ENCODE measurements at places on chromosomes 11 and 22.

DNA sequence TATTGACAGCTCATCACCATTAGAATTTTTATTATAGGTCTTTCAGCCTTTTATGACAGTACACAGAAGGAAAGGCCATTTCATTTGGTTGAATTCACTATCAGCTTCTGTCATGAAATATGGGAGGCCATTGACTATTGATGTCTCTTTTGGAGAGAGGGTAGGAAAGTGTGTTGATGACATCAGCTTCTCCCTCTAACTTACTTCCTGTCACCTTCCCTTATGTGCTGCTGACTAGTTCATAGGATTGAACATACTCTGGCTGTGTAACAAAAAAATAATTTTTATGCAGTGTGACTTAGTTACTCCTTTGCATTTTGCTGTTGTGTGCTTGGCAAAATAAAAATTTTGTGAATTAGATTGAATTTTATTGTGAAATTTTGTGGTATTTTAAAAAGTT is 769.2 kb downstream of the METTL15 start:
- no peak for DNase-seq

GRCh38 chr11:119691701-119692539 is 37.1 kb downstream of the NECTIN1 start:
- DNase-seq: no peak

DNA sequence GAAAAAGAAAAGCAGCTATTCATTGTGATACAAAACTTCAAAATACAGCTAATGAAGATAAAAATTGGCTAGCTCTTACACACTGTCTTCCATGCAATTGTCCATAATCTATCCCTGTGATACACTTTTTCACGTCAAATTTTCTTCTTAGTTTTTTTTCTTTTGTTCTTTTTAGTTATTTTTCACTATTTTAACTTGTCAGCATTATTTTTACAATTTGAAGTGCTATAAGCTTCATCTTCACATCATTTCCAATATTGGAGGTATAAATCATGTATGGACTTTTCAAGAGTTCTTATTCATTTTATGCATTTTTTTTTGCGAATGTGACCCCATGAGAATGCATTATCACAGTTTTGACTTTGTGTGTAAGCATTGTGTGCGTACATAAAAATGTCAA is 4.1 kb downstream of the OR5B17 start:
- DNase-seq: no peak

GRCh38 chr11:11313426-11313825 is 39.6 kb downstream of the CSNK2A3 start:
- no peak for DNase-seq

- DNase-seq: no peak
Observed at GRCh38 chr11:75481223-75481921, 44.4 kb downstream of the GDPD5 start.

DNA sequence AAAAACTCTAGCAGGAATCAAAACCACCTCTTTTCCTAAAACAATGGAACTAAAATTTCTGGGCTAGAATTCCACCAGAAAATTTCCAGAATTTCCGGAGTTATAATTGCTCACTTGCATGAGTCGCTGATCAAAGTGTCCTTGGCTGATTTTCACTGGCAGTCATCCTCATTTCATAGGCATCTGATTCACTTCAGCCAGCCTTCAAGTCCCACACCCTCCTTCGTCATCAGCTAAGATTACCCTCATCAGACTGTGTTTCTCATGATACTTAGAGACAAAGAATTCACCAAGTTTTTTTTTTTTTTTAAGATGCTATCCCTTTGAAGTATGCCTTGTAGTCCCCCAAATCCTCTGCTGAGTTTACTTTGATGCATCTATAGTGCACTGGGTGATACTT is 71.5 kb upstream of the RAB38 start:
- no peak for DNase-seq

GRCh38 chr11:116499396-116500003 is 273.3 kb downstream of the BUD13 start:
- DNase-seq: peak; percentile 35

DNA sequence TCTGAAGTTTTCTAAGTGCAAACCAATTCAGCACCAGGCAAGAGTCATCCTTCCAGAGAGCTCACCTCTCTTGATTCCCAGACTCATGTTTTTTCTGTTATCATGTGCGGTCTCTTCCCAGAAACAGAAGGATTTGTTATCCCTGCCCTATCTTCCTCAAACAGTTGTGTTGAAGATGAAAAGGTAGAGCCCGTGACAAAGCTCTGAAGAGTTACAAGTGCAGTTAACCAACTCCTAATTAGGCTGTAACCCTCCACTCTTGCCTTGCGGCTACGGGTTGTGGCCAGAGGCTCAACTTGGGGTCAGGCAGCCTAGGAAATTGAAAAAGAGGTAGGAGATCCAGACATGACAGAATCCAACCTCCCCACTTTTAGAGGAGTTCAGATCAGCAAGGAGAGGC is 76.2 kb upstream of the CADM1 start:
- no peak for DNase-seq

DNA sequence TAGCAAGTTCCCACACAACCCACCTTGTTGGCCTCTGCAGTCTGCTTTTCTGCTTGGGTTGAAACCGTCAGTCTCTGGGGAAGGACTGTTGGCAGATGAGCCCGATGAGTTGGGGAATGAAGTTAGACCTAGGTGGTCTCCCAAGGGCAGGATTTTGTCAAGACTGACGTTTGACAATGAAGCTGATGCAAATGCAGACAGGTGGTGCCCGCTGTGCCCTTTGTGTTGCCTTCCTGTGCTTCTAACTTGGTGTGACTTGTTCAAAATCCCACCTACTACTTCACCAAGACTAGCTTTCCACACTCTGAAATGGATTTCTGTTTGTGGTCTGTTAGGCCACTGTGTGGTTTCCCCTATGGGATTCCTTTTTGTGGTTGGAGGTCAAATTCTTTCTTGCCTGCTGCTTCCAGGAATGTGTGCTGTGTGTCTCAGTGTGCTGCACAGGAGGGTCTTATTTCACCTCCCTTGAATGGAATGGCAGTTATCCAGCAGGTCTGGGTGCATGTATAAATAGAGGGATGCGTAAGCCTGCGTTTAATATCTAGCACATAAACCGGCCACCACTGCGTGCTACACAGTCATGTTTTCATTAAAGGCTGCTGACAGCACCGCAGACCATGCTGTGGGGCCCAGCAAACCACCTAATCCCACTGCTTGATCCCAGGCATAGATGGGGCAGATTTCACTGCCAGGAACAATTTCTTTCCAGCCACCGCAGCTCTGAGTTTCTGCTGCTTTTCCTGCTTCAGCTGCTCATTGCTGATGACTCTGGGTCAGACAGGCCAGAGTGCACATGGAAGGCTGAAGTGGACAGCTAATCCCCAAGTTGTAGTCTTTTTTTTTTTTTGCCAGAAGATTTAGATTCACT is 44.8 kb downstream of the ADAMTS8 start:
- DNase-seq: no peak

DNA sequence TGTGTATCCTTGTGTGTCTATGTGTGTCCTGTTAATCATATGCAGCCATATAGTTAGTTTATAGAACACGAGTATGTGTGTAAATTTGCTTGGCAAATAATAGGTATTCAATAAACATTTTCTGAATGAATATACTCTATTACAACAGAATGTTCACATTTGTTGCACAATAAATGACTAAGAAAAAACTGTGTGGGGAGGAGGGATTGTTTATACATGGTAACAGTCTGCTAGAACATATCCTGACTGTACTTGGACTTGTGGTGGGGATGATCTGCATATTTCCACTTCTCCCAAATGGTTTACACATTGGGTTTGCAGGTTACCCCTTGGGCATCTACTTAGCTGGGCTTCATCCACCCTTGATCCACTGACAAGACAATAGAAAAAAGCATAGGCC is 194.6 kb downstream of the INSC start:
- DNase-seq: no peak

DNA sequence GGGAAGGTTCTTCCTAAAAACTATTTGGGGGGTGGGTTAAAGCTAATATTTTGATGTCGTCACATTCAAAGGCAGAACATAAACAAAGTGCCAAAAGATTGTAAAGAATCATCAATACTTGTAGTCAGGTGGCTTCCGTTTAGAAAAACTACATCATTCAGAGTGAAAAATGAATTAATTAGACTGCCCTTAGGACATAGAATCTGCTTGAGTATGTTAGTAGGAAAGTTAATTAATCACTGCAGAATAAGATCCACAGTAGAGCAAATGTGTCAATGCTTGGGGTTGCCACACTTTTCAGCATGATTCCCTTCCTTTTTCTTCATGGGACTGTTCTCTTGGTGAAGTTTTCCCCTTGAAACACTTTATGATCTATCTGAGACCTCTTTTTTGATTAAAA is 166.8 kb upstream of the MTNR1B start:
- no peak for DNase-seq

- peak; percentile 50 for DNase-seq
Observed at GRCh38 chr22:29306175-29306834, at the start of gene GAS2L1. TSS of gene GAS2L1 (plus strand) at chr22:29306650. CDS start at chr22:29308106, 1,456 bp downstream.

DNA sequence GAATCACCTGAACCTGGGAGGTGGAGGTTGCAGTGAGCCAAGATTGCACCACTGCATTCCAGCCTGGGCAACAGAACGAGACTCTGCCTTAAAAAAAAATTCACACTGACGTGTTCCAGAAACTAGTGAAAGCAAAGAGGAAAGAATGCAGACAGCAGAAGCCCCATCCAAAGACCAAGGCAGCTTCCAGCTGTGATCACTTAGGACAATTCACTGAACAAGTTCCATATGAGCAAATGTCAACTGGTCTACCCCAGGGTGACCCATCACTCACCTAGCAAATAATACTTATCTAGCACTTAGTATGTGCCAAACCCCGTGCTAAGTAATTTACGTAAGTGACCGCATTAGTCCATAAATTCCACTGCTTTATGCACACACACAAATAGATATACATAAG is 138.9 kb downstream of the LARGE1 start:
- DNase-seq: no peak

DNA sequence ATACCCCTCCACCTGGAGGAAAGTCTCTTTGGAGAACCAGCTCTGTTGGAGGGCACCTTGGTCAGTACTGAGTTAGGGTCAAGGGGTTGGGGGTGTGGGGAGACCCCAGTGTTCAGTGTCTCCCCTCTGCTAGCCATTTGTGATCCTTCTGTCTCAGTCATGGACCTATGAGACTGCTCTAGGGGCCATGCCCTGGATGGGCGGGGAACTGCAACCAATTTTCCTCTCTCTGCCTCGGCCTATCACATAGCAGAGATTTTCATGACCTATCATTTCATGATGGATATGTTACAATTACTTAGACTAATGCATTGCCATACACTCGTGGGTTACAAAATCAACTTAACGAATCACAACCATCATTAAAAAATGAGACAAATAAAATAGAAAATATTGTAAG is 7.4 kb downstream of the OTOG start:
- no peak for DNase-seq

GRCh38 chr11:11075515-11076171 is 217.8 kb upstream of the ZBED5 start:
- DNase-seq: no peak

GRCh38 chr11:127393460-127393997 is 393.0 kb upstream of the KIRREL3 start:
- DNase-seq: no peak

DNA sequence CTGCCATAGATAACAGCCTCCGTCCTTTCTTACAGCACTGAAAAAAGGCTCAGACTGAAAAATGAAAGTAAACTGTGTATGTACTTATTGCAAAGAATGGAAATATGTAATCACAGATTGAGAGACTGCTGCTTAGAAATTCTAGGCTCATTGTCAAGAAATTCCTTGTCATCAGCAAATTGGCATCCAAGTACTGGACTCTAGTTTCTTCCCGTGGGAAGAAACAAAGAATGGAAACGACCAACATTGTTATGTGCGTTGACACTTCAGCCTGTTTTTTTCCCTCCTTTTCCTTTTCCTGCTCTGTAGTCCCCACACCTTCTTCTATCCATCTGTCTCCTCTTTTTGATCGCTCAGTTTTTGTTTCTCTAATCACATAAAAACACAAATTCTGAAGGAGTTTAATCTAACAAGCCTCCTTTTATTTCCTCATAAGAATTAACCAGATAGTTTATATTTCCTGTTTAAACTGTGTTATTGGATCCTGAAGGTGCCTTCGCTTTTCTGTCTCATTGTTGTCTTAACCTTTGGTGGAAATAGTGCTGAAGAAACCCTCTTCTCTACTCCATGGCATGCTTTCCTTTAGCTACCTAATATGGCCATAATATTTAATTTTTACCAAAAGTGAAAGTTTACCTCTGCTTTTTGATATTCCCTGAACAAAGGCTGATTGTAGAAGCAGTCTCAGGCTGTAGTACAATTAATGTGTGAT is 20.0 kb upstream of the CASP12 start:
- no peak for DNase-seq

GRCh38 chr22:20392983-20393704 is 807 bp upstream of the ZNF74 start:
- no peak for DNase-seq

All from T-helper 2 cell treated with Interferon-gamma antibody and Interleukin-4, amounts not matched to agents 5 μg/mL and 100 μg/mL, for 36 hours (primary cell).